ENCODE measurements at places on chromosomes 7 and 10.
A peak's percentile ranks its signal among the peaks of the same experiment; 100 is the strongest.

GRCh38 chr7:98864731-98865453 lies 4.9 kb downstream of the TMEM130 start:
- DNase-seq, result no peak

DNA sequence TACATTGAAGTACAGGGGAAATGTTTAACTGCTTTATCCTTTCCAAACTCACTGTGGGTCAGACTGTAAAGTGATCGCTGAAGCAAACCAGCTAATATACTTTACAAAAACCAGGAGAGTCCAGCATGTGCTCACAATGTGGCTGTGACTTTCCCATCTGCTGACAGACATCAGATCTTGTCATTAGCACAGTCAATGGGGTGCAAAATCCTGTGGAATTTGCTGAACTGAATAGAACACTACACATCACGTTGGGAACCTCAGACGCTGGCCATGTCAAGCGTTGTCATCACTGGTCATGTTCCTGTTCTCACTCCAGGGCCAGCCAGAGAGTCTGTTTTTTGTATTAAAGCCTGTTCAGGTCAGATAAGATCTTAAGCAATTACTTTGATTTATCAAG lies 83.4 kb downstream of the AGMO start:
- no peak for DNase-seq

DNA sequence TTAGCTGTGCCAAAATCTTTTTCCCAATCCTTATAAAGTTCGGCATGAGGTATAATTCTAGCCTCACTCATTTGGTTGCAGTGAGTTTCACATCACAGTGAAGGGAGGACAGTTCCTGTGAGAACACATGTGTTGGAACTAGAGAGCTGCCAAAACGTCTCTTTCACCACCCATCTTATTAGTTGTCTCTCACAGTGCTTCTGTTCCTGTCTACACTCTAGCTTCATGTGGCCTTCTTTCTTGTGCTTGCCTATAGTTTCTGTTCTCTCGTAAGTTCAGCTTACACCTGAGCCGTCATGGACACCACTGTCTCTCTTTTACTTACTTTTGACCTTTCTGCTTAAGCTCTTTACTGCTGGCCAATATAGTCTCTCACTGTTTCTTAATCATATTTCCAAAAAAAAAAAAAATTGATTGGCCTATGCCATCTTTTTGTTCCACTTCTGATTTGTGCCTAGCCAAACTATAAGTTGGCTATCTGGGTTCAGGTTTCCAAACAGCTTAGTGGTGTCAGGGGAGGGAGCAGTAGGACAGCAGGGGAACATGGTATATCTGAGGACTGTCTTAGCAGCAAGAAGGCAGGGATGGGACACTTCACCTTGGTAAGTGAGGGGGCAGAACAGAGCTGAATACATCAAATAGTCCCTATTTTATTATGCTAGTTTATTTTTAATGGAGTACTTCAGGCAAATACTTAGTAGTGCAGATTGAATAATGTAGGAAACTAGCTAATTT lies 38.0 kb downstream of the ZNRF2 start:
- DNase-seq, result no peak

DNA sequence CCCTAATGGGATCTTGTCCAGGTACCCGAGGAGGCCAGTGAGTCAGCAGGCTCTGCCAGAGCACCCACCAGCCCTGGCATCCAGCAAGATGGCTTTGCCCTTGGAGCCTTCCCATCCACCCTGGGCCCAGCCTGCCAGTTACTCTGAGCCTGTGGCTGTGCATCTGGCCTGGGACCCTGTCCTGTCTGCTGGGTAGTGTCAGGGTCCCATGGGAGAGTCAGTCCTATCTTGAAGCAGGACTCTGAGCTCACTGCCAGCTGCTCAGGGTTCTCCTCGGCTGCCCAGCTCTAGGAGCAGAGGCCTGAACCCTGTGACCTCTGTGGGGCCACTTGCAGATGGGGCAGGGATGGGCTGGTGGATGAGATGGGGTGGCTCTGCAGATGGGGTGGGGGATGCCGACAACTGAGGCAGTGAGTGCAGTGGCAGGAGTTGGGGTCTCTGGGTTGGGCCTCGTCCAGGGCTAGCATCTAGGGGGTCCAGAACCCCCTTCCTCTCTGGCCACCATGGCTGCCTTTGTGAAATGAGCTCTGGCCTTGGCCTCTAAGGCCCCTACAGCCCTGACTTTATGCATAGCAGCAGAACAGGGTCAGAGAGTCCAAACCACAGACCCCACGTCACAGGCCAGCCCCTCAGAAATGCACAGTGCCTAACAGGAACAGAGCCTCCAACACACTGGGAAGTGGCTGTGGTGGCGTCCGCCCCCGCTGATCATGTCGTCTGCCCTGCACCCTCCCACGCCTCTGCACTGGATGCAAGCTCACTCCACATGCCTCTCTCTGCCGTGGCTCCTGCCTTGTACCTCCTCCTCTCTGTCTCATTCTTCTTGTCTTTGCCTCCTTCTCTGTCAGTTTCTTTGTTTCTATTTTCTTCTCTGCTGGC lies 88.1 kb upstream of the RET start:
- DNase-seq, result no peak

DNA sequence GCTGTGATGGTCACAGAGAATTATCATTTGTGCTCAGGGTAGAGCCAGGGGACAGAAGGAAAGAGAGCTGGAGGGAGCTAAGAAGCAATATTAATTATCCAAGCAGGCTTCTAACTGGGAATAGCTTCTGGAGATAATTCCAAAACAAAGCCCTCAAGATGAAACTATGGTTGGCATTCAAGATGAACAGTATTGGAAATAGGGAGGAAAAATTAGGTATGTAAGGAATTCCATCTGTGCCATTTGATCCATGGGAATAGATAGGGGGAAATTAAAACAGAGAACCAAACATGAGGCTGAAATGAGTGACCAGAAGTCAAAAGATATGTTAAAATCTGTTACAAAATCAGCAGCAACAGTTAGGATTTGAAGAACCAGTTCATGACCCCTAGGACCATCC lies 75.3 kb downstream of the NDUFB2 start:
- DNase-seq, result no peak

DNA sequence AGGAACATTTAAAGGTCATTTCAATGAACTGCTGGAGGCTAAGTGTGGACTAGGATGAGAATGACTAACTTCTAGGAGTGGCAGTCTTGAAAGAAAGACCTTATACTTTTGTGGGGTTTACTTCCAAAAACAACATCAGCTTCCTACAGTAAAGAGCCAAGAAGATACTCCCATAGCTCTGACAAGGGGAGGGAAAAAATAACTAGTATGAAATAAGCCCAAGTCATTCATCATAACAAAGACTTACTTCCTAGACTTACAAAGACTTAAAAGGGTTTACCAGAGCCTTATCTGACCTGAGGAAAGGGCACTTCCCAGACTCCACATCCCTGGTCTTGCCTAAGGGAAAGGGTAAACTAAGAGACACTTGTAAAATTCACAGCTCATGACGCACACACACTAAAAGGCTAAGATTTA lies 31.7 kb downstream of the ARHGAP12 start:
- peak; percentile 27 for DNase-seq

DNA sequence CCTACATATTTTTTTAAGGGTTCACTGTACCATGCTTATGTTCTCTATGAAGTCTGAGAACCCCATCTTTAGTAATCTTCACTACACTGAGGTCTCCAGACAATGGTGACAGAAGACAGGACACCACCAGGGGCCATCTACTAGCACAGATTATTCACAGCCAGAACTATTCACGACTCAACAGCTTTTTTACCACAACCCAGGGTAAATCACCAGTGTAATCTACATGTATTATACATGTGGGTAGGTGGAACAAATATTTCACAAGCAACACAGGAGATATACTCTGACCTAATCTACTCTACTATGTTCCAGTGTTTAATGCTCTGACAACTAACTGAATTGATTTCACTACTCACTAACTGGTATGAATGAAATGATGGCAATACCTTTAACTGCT lies 136.1 kb downstream of the ELMO1 start:
- DNase-seq, result no peak

- no peak for DNase-seq
Measured at GRCh38 chr10:129602938-129603535, 136.0 kb downstream of the MGMT start.

DNA sequence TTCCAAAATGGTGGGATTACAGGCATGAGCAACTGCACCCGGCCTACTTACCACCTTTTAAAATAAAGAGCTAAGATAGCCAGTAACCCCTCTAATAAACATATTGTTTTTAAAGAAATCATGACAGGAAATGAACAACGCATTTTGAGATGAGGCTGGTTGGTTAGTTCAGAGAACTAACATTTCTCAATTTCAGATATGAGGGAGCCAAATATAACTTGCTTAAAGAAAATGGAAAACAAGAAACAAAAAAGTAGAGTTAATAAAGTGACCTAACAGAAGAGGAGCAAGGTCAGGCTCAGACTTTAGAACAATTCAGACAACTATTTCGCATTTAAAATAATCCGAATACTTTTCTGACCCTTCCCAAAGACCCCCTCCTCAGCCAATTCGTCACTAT lies 254.9 kb upstream of the PHF14 start:
- DNase-seq, result no peak

DNA sequence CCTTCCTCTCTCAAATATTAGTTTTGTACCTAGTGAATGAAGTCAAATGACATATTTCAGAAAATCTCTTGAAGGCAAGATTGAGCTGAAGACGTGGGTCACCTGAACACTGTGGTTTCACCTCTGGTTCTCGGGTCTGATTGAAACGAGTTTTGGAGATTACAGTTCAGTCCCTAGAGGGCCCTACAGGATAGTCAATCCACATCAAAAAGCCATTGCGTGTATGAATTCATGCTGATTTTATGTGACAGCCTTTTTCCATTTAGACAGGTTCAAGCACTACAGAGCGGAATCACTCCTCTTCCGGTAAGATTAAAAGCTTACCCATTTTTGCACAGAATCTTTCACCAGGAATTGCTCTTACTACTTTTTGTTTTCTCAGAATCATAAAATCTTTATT lies 62.2 kb downstream of the VIM start:
- peak; percentile 11 for DNase-seq

DNA sequence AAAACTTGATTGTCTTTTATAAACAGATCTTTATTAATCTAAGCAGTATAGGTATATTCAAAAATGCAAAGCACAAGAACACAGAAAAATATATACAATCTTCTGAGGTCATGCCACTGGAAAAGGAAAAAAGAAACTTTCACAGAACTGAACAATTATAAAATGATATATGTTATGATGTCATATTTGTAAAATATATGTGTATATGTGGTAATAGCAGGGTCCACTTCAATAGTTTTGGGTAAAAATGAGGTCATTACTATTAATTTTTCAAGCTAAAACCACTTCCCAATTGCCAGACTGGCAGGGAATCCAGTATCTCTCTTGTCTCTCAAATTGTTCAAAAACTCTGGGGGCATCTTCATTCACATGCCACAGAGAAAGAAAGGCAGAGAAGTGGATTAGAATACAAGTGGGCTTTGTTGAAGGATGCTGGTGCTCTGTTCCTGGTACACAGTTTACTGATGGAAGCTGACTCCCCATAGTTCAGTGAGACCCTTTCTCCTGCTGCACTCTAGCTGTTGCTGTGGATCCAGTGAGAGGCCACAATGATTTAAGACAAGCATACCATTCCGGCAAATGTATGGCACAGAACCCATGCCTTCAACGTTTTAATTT lies 19.7 kb downstream of the CTNNA3 start:
- no peak for DNase-seq

DNA sequence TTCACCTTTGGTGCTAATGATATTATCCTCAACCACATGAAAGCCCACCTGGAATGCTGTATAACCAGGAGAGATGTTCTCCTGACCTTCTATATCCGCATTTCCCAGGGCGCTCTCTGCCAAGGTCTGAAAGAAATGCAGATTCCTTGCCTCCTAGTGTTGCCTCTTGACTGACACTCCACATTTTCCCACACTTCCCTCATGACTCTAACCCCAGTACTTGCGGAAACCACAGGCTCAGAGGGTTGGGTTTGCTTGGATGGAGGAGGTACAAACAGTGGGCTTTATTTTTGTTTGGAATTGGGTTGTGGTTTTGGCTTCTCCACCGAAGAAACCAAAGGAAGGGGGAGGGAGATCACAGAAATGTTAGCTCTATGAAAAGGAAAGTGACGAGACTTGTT lies 222.9 kb upstream of the CELF2 start:
- no peak for DNase-seq

DNA sequence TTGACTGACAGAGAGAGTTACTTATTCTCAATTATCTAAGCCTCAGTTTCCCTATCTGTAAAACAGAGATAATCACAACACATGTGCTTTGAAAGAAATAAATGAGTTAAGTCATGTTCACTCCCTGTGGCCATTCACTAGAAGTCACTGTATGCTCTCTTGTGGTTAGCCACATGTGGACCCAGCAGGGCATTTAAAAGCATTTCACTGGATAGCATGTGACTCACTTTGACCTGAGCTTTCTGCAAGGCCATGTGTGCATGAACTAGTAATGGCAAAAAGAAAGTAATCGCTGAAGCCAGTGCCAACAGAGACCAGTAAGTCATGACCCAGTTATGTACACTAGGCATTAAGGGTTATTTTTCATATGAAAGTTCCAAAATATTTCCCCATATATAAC lies 557.0 kb upstream of the IGFBP3 start:
- DNase-seq, result peak; percentile 17

GRCh38 chr10:61830846-61831273 lies 70.6 kb upstream of the ARID5B start:
- DNase-seq, result no peak

DNA sequence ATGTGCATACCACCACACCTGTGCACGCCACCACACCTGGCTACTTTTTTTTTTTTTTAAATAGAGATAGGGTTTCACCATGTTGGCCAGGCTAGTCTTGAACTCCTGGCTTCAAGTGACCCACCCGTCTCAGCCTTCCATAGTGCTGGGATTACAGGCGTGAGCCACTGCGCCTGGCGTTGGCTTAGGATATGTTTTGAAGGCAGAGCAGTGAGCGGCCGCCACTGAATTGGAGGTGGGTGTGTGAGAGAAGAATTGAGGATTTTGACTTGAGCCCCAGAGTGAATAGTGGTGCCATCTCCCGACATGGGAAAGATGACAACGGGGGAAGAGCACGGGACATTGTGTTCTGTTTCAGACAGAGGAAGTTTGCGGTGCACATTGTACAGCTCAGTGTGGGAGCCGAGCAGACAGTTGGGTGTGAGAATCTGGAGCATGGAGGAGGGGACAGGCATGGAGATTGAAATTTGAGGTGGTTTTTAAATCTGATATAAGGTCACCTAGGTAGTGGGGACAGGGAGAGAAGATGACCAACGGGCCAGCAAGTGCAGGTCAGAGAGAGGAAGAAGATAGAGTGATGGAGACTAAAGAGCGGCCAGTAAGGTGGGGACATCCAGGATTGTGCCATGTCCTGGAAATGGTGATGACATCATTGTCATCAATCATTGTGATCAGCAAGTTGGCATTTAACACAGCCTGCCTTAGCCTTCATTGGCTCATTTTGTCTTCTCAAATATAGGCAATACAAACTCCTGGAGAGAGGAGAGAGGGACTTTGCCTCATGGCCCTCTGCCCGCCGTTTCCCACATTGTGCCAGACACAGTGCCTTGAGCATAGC lies 35.8 kb downstream of the VWA2 start:
- no peak for DNase-seq

GRCh38 chr10:126458466-126458865 lies 70.2 kb upstream of the ADAM12 start:
- DNase-seq, result no peak

DNA sequence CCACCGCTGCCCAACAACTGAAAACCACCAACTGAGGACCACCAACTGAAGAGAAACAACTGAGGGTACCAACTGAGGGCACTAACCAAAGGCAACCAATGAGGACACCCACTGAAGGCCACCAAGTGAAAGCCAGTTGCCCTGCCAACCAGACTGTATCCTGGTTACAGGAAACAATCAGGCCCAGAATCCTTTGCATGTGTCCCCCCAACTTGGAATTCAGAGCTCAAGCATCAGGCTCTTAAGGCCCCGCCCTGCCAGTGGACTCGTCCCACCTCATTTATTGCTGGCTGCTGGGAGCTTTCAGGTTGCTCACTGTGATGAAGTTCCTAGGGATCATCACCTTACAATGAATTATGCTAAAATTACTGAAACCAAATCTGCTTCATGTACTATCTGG lies 76.6 kb upstream of the ABI1 start:
- DNase-seq, result no peak
